ENCODE measurements at places on chromosomes 1 and 21.

DNA sequence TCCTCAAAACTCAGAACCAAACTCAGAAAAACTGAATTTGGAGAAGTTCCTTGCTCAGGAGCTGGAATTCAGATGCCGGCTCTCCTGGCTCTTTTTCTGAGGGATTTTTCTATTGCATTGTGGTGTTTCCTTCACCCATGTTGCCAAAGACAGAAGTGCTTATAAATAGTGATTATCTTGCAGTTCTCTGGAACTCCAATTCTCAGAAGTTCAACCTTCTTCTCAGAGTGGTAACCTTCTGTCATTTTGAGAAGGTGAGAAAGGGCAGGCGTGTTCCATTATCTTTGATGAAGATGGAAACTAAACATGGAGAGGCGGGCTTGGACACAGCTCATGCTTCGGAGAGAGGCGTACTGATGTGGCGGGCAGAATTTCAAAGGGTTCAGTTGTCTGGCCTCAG lies 12.4 kb upstream of the ETV3 start:
- no peak for DNase-seq

DNA sequence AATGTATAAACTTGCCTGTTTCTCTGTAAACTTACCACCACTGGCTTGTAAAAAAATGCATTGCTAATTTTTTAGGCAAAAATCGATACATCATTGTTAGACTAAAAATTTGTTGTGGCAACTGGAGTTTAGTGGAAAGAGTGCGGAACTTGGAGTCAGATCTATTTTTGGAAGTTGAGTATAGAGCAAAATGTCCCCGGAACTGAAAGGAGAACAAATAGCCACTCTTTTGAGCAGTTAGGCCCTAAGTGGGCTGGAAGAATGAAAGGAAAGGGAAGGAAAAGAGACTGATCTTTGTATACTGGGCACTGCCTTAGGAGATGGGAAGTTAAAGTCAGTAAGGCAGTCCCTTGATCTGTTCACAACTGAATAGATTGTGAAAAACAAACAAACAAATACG lies 30.2 kb downstream of the OPTC start:
- DNase-seq, result no peak

- no peak for DNase-seq
Measured at GRCh38 chr1:243501002-243501401, 245.2 kb downstream of the SDCCAG8 start.

- no peak for DNase-seq
Measured at GRCh38 chr1:245016700-245017099, 138.1 kb upstream of the KIF26B start.
